Stimulated activated CD4-positive, alpha-beta T cell treated with anti-CD3 and anti-CD28 coated beads, Interleukin-4, amount 100 ng/mL, for 4 hours (primary cell): ENCODE measurements at places on chromosomes 11 and 22.

GRCh38 chr11:102883141-102883540 lies 8.4 kb upstream of the MMP12 start:
- no peak for DNase-seq

DNA sequence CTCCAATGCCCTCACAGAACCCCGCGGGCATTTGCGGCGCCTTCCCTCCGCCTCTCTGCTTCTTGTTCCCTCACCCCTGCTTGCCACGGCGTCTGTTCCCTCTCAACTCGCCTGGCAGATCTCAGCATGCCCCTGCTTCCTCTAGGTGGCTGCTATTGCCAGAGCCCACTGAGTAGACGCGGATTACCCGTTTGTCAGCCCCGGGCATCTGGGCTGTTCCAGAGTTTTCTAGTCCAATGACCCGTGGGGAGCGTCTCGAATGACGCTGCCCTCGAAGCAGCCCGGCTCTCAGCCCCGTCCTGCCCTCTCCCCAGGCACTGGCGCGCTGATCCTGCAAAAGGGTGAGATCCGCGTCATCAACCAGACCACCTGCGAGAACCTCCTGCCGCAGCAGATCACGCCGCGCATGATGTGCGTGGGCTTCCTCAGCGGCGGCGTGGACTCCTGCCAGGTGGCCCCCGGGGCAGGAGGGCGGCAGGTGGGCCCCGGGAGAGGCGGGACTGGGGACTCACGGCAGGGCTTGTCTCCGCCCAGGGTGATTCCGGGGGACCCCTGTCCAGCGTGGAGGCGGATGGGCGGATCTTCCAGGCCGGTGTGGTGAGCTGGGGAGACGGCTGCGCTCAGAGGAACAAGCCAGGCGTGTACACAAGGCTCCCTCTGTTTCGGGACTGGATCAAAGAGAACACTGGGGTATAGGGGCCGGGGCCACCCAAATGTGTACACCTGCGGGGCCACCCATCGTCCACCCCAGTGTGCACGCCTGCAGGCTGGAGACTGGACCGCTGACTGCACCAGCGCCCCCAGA lies 49.7 kb downstream of the ST14 start:
- no peak for DNase-seq

GRCh38 chr11:112584672-112585071 lies 324.0 kb upstream of the PLET1 start:
- DNase-seq, result no peak

- DNase-seq, result no peak
Measured at GRCh38 chr11:27061461-27061821, 20.8 kb downstream of the BBOX1 start.

DNA sequence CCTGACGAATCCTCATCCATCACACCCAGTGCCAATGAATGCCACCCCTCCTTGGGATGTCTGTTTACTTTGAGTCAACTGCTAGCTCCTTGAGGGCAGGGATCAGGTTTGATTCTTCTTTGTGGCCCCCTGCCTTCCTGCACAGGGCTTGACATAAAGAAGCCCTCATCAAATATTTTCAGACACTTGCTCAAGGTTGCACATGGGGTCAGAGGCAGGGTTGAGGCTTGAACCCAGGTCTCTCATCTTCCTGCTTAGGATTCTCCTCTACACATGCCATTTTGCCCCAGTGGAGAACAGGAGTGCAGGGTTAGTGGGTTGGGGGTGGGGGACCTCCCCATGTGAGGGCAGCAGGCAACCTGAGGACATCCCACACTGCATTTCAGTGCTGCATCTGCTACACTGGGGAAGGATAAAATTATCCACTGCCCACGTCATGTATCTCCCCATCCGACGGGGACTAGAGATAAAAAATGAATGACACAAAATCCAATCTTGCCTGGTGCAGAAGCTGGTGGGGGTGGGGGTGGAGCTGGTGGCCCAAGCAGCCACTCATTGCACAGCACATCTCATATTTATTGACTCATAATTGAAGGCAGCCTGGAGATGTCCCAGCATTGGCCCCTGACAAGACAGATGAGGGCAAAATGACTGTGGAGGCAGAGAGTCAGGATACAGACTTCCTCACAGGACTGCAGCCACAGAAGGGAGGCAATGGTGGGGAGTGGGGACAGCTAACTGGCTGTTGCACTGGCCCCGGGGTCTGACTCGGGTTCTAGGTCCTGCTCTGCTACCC lies 41.3 kb downstream of the NEU3 start:
- no peak for DNase-seq

DNA sequence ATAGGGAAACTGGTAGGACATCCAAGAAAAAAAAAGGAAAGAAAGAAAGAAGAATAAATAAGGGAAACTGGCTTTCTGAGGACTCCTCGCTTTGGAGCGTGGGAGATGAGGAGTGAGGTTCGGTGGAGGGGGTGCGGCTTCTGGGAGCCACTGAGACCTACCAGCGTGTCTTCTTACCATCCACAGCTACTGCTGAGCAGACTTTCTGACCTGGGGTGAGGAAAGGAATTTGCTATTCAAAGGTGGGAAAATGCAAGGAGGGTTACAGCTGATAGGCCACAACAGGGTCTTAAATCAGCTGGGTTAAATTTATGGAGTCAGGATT lies 488 bp upstream of the SELENOM start:
- no peak for DNase-seq

GRCh38 chr11:125228993-125229392 lies 64.4 kb downstream of the PKNOX2 start:
- DNase-seq, result no peak

- no peak for DNase-seq
Measured at GRCh38 chr22:50605002-50605612, 4.5 kb downstream of the MAPK8IP2 start.

GRCh38 chr11:9330387-9331384 lies 16.3 kb upstream of the TMEM41B start:
- no peak for DNase-seq

DNA sequence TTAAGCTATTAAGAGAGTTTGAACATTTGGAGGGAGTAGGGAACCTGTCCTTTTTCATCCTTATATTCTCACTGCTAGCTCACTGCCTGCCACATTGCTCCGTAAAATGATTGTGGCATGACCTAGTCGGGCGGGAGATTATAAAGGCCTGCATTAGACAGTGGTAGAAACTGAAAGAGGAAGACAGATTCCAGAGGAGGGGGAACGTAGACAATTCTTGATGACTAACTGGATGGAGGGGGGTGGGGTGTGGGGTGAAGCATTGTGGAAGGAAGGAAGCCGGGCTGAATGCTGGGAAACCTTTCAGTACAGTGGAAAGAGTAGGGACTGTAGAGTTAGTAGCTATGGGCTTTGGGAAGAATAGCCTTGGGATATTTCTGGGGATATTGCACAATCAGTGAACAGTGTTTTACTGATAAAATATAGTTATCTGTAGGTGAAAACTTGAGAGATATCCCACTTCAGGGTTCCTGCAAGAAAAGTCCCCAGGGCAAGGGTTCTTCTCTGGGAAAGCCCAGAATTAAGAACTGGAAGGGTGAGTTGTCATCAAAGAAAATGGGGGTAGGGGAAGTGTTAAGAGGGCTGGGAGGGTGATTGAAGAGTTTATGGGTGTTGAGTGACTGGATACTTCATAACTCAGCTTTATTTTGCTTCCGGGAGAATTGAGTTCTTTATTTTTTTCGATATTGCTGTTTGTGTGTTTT lies 2.1 kb downstream of the MED15 start:
- DNase-seq, result peak; percentile 45

- no peak for DNase-seq
Measured at GRCh38 chr11:8959546-8960166, 4.6 kb downstream of the TMEM9B start.

DNA sequence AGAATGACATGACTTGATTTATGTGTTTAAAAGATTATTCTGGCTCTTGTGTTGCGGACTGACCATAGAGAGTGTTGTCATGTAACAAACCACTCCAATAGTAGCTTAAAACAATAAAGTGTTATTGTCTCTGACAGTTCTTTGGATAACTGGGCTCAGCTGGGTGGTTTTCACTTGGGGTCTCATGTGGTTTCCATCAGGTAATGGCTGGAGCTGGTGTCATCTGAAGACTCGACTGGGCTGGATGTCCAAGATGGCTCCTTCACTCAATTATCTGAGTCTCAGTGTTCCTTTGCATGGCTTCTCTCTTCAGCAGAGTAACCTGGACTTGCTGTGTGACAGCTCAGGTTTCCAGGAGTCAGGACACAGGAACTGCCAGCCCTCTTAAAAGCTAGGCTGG lies 104.3 kb upstream of the NNMT start:
- DNase-seq, result no peak

DNA sequence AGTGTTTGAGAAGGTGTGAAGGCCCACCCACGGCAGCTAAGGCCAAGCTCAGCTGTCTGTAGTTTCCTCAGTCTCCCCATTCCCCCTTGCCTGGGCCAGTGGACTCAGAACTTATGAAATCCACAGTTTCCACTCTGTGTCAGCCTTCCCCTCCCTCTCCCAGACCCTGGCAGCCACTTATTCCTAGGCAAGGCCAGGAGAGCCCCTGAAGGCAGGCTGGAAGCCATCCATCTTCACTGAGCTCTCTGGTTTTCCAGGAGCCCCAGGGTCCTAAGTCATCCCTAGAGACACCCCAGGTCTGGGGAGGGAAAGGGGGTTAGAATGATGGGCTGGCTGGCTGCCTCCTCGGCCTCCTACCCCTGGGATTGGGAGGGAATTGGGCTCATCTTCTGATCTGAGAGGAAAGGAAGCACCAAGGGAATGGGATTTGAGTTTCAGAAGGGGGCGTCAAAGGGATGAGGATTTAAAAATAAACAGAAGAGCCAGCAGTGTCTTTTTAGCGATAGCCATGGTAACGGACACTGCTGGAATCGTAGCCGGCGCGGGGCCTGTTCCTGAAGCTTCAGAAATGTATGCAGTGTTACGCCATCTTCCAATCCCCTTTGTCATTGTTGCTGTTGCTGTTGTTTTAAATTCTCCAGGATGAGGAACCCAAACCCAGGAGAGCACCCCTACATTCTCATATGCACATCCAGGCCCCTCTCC lies 561.1 kb upstream of the CADM1 start:
- DNase-seq, result no peak

- DNase-seq, result no peak
Measured at GRCh38 chr11:87281496-87281895, 243.8 kb downstream of the TMEM135 start.

DNA sequence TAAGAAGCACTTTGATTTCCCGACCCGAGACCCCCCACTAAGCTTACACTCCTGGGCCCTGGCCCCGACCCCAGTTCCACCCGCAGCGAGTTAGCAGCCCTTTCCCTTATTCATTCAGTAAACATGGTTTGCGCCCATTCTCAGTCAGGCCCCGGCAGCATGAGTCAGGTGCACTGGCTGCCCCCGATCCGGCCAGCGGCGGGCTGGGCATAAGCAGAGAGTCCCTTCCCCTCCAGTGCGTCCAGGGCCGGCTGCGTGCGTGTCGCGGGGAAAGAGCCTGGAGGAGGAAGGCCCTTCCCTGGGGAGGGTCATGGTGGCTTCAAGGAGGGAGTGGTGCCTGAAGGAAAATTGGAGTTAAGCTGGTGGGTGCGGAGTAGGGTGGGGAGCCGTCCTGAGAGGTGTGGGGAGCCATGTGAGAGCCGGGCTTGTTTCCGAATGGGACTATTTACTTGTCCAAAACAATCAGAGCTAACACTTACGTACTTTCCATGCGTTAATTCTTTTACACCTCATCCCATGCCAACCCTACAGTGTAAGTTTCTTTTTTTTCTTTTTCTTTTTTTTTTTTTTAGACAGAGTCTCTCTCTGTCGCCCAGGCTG lies 657 bp downstream of the IGHMBP2 start:
- DNase-seq, result no peak

GRCh38 chr11:63573881-63574855 lies 11.0 kb upstream of the PLAAT2 start:
- peak; percentile 30 for DNase-seq

- no peak for DNase-seq
Measured at GRCh38 chr11:70185348-70186055, 17.6 kb upstream of the FADD start.

DNA sequence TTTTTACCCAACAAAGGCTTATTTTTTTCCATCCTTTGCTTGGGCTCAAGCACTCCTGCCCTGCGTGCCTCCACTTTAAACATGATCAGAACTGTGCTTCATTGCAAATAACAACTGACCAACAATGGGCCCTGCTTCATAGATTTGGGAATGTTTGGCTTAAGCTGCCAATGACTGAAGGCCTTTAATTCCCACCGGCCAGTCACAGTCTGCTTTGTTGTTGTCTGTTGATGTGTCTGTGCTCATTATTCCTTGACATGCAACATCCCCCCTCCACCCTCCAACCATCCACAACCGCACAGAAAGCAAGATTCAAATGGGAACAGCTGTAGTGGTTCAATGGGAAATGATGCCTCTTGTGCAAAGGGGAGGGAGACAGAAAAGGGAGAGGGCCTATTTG lies 23.0 kb downstream of the PAX6 start:
- DNase-seq, result no peak

GRCh38 chr11:86220653-86221052 lies 23.9 kb upstream of the EED start:
- no peak for DNase-seq

DNA sequence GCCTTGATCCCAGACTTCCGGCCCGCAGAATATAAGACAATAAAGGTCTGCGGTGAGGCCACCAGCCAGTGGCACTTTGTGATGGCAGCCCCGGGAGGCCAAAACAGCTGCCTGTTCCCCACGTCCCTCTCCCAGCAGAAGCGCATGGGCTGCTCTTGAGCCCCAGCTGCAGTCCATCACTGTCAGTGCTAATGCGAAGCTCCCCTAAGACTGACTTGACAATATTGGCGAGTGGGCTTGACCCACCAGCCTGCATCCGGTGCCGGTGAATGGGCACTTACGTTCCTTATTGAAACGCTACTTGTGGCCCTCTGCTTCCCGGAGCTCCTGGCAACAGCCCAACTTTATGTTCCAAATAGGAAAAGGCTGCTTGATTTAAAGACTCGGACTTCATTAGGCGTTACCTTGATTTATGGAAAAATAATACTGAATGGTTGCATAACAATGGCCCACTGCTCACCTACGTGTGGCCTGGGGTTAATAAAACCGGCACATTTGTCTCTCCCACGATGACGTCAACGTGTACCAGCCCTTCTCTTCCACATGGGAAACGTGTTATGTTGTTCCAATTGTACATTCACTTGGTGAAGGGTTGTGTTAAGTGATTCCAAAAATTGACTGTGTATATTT lies 93.4 kb upstream of the SEPTIN5 start:
- no peak for DNase-seq

- DNase-seq, result no peak
Measured at GRCh38 chr11:35765211-35765610, 102.6 kb downstream of the TRIM44 start.

DNA sequence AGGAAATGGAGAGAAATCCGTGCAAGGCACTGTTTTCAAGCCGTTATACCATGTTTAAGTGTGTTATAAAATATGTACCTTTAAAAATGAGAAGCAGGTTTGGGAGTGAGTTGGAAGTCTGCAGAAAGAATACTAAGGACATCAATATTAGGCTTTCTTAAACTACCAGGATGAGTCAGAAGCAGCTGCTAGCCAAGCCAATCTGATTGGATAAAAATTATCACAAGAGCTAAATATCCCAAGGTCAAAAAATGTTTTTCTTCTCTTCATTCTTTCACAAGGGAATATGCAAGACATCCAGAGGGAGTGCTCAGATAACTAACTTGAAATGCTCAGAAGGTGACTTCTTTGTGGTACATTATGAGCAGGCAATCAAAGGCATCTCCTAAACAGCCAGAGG lies 19.3 kb upstream of the CKAP5 start:
- no peak for DNase-seq

GRCh38 chr11:92828556-92828955 lies 140.9 kb upstream of the MTNR1B start:
- no peak for DNase-seq

- DNase-seq, result no peak
Measured at GRCh38 chr11:11403763-11404725, 51.0 kb upstream of the CSNK2A3 start.

GRCh38 chr11:59668188-59668949 lies 468 bp downstream of the PATL1 start:
- peak; percentile 85 for DNase-seq

- DNase-seq, result no peak
Measured at GRCh38 chr11:124766156-124766555, 4.1 kb upstream of the ESAM start.
